Immature natural killer cell (primary cell): ENCODE measurements at places on chromosomes 16 and 17. TPM values are rescaled to one million over a fixed set of nuclear protein-coding genes. Genes with fewer than 3 reads are reported as not detected.

DNA sequence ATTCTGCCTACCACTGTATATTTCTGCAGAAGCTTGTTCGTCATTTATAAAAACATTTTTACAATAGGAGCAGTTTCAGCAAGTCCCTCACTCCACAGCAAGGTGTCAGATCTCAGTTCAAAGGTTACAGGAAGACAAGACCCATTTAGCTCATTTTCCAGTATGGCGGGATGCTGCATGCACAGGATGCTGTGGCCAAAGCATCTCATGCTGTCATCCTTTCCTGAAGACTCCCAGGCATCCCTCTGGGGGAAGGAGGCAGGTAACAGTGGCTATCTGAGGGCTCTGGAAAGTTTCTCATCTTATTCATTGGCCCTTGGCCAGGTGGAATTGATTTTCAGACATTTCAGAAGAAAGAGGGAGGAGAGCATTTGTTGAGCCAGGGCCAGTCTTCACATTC lies 539.3 kb upstream of the CDH5 start:
- no peaks in the 10 kb centered on the region for H3K27me3 ChIP-seq
- H3K4me1 ChIP-seq = no peaks in the 10 kb centered on the region
- no peaks in the 10 kb centered on the region for H3K36me3 ChIP-seq

DNA sequence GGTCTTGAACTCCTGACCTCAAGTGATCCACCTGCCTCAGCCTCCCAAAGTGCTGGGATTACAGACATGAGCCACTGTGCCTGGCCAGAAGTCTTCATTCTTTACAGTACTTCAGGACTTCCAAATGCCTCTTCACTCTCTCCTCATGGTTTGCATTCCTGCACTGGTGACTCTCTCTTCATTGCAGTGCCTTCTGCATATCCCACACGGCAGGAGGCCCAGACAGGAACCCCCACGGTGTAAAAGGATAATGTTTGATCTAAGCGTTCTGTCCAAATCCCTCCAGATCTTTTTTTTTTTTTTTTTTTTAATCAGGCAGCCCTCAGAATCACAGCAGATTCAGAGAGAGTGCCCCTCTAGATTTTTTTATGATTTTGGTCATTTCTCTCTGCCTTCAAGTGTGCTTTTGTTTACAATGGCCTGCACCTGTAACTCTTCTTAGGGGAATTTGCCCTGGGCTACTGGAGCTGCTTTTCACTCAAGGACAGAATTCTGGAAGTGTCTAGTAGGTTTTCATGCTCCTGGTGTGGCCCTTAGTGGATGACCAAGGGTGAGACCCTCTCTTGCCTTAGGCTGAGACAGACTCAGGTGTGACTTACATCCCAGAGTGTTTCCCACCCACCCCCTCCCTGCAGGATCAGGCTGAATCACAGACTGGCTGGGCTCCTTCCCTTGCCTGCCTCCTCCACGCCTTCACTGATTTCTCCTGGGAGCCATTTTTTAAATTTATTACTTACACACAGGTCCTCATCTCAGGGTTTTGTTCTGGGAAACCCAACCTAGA lies 19.8 kb upstream of the NF1 start:
- H3K4me3 ChIP-seq = no peak overlapping the region
- H3K36me3 ChIP-seq = no peaks in the 10 kb centered on the region

Gene LRRC75A
- polyA plus RNA-seq = 0.93 TPM

DNA sequence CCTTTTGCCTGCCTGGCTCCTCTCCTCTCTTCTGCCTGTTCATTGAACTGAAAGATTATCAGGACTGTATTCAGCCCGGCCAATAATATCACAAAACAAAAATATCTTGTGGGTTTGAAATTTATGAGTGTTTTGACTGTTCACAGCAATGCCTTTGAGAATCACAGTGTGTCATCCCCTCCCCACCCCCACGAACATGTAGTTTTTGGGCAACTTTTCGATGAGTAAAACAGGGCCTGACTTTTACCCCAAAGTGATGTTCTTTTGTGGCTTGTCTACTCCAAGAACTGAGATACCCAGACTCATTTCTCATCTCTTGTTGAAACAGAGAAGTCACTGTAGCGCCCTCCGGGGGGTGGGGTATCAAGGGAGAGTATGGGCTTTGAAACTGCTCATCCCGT lies 675.7 kb downstream of the WWOX start:
- no peak overlapping the region for H3K27ac ChIP-seq
- peaks cover 8% of the 10 kb centered on the region for H3K27me3 ChIP-seq
- no peak for DNase-seq
- H3K4me1 ChIP-seq = peaks cover 4% of the 10 kb centered on the region
- H3K4me3 ChIP-seq = no peak overlapping the region

- no peaks in the 10 kb centered on the region for H3K36me3 ChIP-seq
- peaks cover 2% of the 10 kb centered on the region for H3K27me3 ChIP-seq
- no peak overlapping the region for H3K27ac ChIP-seq
- no peak overlapping the region for H3K4me3 ChIP-seq
Observed at GRCh38 chr17:9729034-9729650, 62.2 kb downstream of the DHRS7C start.
